ENCODE measurements at places on chromosomes 12 and 14. TPM values are rescaled to one million over a fixed set of nuclear protein-coding genes. Genes with fewer than 3 reads are reported as not detected.

Gene GLI1
- 1.2 TPM for total RNA-seq

Gene TRIM9
- total RNA-seq = 0.18 TPM

Gene ADCY6
- total RNA-seq = 0.61 TPM

Gene KRT86
- total RNA-seq = 0.33 TPM

Gene ACVRL1
- 0.29 TPM for total RNA-seq

Gene CACNA2D4
- total RNA-seq = 1.1 TPM

- no peaks in the 10 kb centered on the region for H3K36me3 ChIP-seq
- no peaks in the 10 kb centered on the region for H3K27me3 ChIP-seq
- no peak overlapping the region for H3K27ac ChIP-seq
- H3K4me1 ChIP-seq = no peaks in the 10 kb centered on the region
- H3K4me3 ChIP-seq = no peak overlapping the region
- no peak for DNase-seq
Measured at GRCh38 chr12:44038411-44038810, 202.5 kb downstream of the TMEM117 start.

GRCh38 chr14:26622611-26623010 is 24.8 kb upstream of the NOVA1 start:
- no peaks in the 10 kb centered on the region for H3K36me3 ChIP-seq
- H3K27ac ChIP-seq = no peak overlapping the region
- H3K27me3 ChIP-seq = no peaks in the 10 kb centered on the region
- no peaks in the 10 kb centered on the region for H3K4me1 ChIP-seq

DNA sequence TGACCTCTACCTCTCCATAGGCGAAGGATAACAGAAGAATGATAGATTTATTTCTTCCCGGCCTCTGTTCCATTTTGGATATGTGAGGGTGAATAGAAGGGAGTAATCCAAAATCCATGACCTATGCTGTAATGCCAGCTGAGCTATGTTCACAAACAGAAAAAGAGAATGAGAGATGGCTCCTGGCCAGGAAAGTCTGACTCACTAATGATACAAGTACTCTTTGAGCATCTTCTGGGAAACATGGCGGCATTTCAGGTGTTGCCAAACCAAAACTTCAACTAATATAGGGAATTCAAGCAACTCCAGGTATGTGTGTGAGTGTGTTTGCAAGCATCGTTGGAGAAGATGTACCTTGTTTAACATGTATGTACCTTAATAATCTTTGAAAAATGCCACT is 55.1 kb downstream of the MED13L start:
- no peaks in the 10 kb centered on the region for H3K36me3 ChIP-seq
- no peaks in the 10 kb centered on the region for H3K27me3 ChIP-seq
- no peak overlapping the region for H3K4me3 ChIP-seq
- no peak for DNase-seq
- no peak overlapping the region for H3K27ac ChIP-seq

- no peaks in the 10 kb centered on the region for H3K27me3 ChIP-seq
- H3K36me3 ChIP-seq = peaks cover 23% of the 10 kb centered on the region
- H3K4me3 ChIP-seq = no peak overlapping the region
- peaks cover 4% of the 10 kb centered on the region for H3K4me1 ChIP-seq
- no peak overlapping the region for H3K27ac ChIP-seq
Measured at GRCh38 chr12:108815875-108816594, 41.3 kb downstream of the SSH1 start.

- no peak for DNase-seq
- H3K4me3 ChIP-seq = peak overlapping the region; percentile 49
- H3K27ac ChIP-seq = no peak overlapping the region
- H3K27me3 ChIP-seq = peaks cover 18% of the 10 kb centered on the region
- H3K36me3 ChIP-seq = no peaks in the 10 kb centered on the region
- H3K4me1 ChIP-seq = peaks cover 38% of the 10 kb centered on the region
Measured at GRCh38 chr12:49345825-49346658, 646 bp upstream of the DNAJC22 start.

- no peak overlapping the region for H3K27ac ChIP-seq
- no peak for DNase-seq
- no peaks in the 10 kb centered on the region for H3K36me3 ChIP-seq
- no peaks in the 10 kb centered on the region for H3K27me3 ChIP-seq
- no peaks in the 10 kb centered on the region for H3K4me1 ChIP-seq
Measured at GRCh38 chr12:9843407-9843806, 16.1 kb downstream of the KLRF1 start.

DNA sequence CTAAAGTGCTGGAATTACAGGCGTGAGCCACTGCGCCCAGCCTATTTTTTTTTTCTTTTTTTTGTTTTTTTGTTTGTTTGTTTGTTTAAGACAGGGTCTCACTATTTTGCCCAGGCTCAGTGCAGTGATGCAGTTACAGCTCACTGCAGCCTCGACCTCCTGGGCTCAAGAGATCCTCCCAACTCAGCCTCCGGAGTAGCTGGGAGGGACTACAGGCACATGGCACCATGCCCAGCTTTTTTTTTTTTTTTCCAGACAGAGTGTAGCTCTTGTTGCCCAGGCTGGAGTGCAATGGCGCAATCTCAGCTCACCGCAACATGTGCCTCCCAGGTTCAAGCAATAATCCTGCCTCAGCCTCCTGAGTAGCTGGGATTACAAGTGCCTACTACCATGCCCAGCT is 5.8 kb upstream of the ITFG2 start:
- no peak overlapping the region for H3K4me3 ChIP-seq
- DNase-seq = no peak
- peaks cover 13% of the 10 kb centered on the region for H3K36me3 ChIP-seq
- H3K27ac ChIP-seq = no peak overlapping the region
- no peaks in the 10 kb centered on the region for H3K27me3 ChIP-seq

Data from GM12878 (cell line).